ENCODE measurements at places on chromosomes 13 and 19.
A peak's percentile ranks its signal among the peaks of the same experiment; 100 is the strongest.

DNA sequence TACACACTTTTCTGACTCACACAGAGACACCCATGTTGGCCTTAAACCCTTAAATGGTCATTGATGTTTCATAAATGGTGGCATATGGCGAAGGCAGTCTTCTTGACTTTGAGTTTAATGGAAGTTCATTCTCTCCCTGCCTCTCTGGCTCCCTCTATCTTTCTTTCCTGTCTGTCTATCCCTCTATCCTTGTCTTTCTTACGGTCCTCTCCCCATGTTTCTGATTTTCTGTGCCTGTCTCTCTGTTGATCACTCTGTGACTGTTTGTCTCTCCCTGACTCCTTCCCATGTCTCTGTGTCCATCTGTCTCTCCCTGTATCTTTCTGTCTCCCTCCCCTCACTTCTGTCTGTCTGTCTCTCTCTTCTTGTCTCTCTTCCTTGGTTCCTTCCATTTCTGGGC, 43.2 kb upstream of the SHKBP1 start:
- no peak for DNase-seq

DNA sequence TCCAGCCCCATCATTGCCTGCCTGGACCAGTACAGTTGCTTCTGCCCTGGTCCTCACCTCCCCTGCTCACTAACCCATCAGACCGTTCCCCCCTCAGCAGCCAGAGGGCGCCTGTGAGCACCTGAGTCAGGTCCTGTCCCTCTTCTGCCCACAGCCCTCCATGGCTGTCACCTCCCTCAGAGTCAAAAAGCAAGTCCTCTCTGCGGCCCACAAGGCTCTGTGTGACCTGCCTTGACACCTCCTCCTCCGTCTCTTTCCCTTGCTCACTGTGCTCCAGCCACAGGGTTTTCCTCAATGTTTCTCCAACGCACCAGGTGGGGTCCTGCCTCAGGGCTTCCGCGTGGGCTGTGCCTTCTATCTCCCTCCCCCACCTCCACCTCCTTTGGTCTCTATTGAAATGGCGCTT, 29.4 kb upstream of the PTPRS start:
- DNase-seq, result no peak

DNA sequence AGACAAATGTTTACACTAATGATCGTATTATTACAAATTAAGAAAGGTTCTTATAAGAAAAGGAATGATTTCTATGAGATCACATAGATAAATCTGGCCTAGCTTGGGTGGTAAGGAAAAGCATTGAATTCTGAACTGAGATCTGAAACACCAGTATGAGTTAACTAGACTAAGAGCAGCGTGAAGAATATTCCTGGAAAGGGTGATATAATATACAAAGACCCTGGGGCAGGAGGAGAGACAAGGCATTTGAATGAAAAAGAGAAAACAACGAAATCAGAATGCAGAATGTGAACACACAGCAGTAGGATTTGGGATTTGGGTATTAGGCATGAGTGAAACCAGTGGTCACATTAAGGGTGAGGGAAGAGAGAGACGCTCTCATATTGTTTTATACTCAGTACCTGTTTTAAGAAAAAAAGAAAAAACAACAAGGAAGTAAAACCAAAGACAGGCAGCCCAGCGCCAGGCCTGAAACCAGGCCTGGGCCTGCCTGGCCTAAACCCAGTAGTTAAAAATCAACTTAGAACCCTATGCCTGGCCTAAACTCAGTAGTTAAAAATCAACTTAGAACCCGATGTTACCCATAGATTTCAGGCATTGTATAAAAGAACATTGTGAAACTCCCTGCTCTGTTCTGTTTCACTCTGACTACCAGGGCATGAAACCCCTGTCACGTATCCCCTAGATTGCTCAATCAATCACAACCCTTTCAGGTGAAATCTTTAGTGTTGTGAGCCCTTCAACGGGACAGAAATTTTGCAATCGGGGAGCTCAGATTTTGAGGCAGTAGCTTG, 287.1 kb downstream of the ITGBL1 start:
- no peak for DNase-seq

- no peak for DNase-seq
Observed at GRCh38 chr19:5826531-5827341, 12.8 kb downstream of the FUT6 start.

DNA sequence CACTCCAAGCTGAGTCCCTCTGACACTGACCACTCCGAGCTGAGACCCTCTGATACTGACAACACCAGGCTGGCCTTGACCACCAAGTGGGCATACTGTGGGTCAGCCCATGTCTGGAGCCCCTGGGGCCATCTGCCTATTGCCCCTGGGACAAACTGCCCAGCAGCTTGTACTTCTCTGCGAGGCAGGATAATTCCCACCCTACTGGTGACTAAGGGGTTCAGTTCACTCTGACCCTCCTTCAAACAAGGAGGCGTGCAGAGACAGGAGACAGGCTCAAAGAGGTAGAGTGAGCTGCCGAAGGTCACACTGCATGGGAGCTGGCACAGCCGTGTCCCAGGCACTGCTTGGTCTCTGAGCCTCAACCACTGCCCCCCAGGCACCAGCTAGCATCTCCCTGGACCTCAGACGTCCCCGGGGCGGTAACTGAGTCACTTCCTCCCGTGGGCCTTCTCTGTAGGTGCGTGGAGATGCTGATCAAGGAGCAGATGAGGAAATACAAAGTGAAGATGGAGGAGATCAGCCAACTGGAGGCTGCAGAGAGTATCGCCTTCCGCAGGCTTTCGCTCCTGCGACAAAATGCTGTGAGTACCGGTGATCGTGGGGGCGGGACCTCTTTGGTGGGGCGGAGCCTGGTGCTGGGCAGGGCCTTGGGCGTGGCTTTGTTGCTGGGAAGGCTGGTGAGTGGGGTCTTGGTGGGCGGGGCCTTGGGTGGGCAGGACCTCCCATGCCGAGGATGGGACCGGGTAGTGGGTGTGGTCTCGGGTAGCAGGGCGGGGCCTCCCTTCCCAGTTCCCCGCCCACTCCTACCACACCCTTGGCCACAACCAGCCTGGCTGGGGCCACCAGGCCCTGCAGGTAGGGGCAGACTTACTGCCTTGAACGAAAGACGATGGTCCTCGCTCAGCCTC, 5.8 kb upstream of the USE1 start:
- no peak for DNase-seq

GRCh38 chr13:21076253-21076652, 14.9 kb upstream of the LATS2 start:
- no peak for DNase-seq

- no peak for DNase-seq
Observed at GRCh38 chr19:23783636-23784035, 24.9 kb upstream of the ZNF681 start.

- DNase-seq, result no peak
Observed at GRCh38 chr13:60214213-60215055, 50.7 kb upstream of the DIAPH3 start.

- no peak for DNase-seq
Observed at GRCh38 chr13:50670847-50671496, 172.5 kb downstream of the DLEU7 start.

DNA sequence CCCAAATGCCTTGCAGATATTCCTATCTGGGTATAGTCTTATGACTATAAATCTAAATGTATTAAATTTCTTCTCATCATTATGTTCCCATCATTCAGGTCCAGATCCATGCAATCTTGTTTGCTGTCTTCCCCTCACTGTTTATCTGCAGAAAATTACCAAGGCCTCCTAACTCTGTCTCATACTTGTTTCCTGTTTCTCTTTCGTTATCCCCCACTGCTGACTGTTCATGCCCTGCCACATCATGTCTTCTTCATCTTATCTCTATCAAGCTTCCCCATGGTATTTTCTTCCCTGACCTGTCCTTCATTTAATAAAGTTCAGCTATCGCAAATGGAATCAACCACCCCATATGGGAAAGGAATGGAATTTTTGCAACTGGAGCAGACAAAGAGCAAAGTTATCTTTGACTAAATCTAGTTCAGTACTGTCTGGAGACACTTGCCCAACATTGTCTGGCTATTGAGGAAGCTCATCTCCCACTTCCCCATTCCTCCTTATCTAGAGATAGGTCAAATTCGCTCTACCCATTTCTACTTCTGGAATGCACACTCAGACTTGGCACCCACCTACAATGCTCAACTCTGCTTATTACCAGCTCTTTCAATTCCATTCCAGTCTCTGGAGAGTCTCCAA, 1358.1 kb downstream of the EFNB2 start:
- no peak for DNase-seq

DNA sequence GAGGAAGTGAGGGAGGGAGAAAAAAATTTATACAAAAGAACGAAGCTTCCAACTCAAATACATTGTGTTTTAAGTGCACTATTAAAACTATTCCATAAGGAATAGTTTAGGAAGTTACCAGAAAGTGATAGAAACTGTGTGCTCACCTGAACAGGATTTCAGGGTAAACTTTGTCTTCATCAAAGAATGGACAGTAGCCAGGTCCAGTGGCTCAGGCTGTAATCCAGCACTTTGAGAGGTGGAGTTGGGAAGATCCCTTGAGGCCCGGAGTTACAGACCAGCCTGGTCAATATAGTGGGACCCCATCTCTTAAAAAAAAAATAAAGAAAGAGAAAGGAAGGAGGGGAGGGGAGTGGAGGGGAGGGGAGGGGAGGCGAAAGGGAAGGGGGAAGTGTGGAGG, 13.0 kb upstream of the CDADC1 start:
- DNase-seq, result no peak

DNA sequence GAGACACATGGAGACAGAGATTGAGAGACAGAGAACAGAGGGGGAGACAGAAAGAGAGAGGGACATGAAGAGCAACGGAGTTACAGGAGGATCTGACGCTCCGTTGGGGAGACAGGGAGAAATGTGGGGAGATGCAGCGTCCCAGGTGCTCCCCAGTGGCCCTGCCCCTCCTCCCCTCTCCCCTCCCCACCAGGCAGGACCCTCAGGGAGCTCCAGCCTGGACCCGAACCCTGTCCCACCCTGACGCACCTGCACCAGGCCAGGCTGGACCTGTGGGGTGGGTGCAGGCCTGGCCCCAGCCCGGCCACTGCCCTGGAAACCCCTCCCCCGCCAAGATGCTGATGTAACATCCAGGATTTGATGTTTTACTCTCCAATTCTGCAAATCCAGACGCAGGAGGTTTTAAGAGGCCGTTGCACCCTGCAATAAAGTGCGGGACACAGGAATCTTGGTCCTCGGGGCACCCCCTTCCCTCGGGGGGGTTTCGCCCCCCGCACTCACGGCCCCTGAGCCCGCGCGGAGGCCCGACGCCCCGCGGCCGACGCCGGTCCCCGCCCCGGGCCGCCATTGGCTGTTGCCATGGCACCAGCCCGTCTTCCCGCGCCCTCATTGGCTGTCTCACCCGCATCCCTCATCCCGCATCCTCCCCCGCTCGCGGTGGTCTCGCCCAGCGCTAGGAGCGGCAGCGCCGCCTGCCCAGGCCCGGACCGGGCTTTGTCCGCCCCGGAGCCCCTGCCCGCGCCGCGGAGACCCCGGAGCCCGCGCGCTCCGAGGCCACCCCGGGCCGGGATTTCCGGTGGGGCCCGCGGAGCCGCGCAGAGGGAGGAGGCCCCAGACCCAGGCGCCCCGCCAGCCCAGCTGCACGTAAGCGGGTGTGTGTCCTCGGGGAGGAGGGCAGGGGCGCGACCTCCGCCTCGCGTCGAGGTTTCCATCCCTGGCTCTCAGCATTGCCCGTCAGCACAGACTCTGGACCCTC, at the start of gene APC2:
Gene APC2 (plus strand): TSS at position 655 of the 976 bp plus-strand sequence. CDS start 2,881 bp downstream, outside the sequence.
- DNase-seq, result no peak

- peak; percentile 4 for DNase-seq
Observed at GRCh38 chr13:38582133-38582532, 104.7 kb upstream of the FREM2 start.

GRCh38 chr13:50403311-50403710, 388.1 kb downstream of the KCNRG start:
- no peak for DNase-seq

GRCh38 chr13:73876323-73876722, 257.9 kb downstream of the KLF12 start:
- DNase-seq, result no peak

- no peak for DNase-seq
Observed at GRCh38 chr19:18842166-18842565, 10.4 kb downstream of the UPF1 start.

- DNase-seq, result no peak
Observed at GRCh38 chr19:2633693-2634075, 68.8 kb downstream of the GNG7 start.

DNA sequence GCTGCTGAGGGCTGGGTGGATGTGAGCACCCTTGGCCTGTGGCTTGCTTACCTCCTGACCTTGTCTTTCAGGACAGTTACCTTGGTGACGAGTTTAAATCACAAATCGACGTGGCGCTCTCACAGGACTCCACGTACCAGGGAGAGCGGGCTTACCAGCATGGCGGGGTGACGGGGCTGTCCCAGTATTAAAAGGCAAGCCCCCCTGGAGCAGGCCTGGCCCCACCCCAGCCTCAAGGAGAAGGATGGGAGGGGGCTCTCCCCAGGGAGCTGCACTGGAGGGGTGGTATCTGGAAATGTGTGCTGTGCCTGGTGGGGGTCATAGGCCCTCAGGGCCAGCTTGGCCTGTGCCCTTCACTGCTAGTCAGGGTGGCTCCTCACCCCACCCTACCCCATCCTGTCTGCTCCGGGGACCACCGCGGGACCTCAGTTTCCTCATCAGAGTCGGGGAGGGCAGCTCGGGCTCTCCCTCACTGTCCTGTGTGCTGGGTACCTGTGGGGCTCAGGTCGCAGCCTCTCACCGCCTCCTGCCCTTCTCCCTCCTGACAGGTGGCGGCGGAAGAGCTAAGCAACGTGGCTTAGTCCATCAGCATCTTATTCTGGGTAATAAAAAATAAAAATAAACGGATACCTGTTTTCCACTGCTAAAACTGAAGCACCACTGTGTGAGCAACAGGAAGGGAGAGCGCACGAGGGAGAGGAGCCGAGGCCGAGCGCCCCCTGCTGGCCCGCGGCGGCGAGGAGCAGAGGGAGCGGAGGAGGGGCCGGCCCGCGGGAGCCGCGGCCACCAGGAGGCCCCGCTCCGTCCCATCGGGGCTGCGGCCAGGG, 29.8 kb downstream of the CERS1 start:
- DNase-seq, result no peak

DNA sequence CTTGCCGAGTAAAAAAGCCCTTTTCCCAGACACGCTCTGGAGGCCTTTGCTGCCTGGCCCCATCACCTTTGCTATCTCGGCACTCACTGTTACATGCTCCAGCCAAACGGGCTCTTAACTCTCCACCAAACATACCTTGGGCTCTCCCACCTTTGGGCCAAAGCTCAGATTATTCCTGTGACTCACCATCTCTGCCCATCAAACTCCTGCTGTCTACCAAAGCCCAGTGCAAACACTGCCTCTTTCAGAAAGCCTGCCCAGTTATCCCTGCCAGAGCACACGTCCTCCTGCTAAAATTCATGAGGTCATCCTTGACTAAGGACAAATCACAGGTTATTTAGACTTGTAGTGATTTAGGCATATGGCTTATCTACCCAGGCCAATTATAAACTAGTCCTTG, 48.1 kb upstream of the SERPINE3 start:
- DNase-seq, result no peak

GRCh38 chr13:25881971-25882451, 169.8 kb downstream of the SHISA2 start:
- no peak for DNase-seq

GRCh38 chr13:106369858-106370257, 165.6 kb downstream of the EFNB2 start:
- DNase-seq, result no peak
